CD4-positive, alpha-beta T cell treated with Interleukin-2 at 100 ng/mL for 4 hours (primary cell): ENCODE measurements at places on chromosomes 12 and 14.

GRCh38 chr14:80275208-80275850 is 64.0 kb upstream of the DIO2 start:
- DNase-seq = no peak

- DNase-seq = no peak
Observed at GRCh38 chr12:57012600-57013465, 3.5 kb downstream of the TAC3 start.

DNA sequence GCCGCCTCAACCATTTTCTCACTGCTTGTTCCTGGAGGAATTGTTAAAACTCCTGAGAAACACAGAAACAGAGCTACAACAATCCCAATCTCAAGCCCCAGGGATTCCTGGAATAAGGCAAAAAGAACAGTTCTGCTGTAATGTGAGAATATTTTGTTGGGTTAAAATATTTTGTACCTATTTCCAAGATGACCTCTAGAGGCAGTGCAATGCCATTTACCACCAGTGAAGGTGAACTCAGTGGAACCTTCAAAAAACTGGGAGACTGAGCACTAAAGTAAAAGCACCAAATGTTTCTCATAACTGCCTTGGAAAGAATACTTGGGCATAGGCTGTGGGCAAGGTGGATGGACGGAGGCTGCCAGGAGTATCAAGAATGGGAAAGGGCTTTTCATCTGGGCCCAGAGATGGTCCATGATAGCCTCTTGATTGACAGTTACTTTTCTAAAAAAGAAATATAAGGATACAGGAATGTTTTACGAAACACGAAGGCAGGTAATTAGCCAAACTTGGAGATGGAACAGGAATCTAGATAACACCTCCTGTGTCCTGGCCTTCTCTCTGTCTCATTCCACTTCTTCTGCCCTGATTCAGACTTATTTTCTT is 334.0 kb upstream of the FLRT2 start:
- no peak for DNase-seq

- no peak for DNase-seq
Observed at GRCh38 chr14:23517650-23518326, 33.8 kb downstream of the ZFHX2 start.

- DNase-seq = no peak
Observed at GRCh38 chr12:15644700-15645099, 144.5 kb downstream of the EPS8 start.

GRCh38 chr12:130194154-130194553 is 31.9 kb downstream of the FZD10 start:
- no peak for DNase-seq

DNA sequence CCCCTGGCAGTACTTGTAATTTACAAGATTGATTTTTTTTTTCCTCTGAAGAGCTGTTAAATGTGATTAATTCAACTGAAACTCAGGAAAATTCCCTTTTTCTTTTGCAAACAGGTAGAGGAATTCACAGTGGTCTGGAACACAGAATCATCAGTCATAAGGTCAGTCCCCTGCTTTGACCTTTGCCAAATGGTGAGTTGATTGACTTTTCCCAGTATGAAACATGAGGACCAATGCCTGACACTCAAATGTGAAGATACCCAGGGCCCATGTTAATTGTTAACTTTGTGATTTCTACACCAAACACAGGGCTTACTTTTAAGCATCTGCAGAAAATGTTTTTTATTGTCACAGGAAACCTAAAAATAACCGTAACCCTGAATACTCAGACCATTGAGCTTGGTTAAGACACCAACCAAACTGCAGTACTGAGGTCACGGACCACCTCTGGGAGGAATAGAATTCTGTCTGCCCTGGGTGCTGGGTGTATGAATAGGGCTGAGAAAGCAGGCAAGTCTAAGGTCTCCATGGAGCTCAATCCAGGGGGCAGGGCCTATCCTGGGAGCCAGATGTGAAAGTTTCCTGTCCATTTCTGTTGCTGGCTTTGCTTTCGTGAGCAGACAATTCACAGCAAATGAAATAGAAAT is 192.4 kb downstream of the TMX1 start:
- DNase-seq = no peak

GRCh38 chr14:74571441-74571841 is 40.6 kb downstream of the LTBP2 start:
- DNase-seq = no peak
